ENCODE measurements at places on chromosomes 11 and 22. TPM values are rescaled to one million over a fixed set of nuclear protein-coding genes. Genes with fewer than 3 reads are reported as not detected.

RTN4R gene
- 0.83 TPM for total RNA-seq

TMEM121B gene
- total RNA-seq: not detected

EXPH5 gene
- 0.13 TPM for total RNA-seq

MOGAT2 gene
- not detected for total RNA-seq

EFCAB6 gene
- 0.86 TPM for total RNA-seq

SUSD2 gene
- 0.24 TPM for total RNA-seq

OR8J1 gene
- total RNA-seq: not detected

LARGE1 gene
- total RNA-seq: 7.7 TPM

OR8D1 gene
- total RNA-seq: not detected

ACCSL gene
- total RNA-seq: not detected

JRKL gene
- 15.1 TPM for total RNA-seq

- peak; percentile 79 for DNase-seq
Measured at GRCh38 chr11:27213232-27213660, 149.8 kb downstream of the CCDC34 start.

GRCh38 chr11:117944554-117944953 is 15.4 kb upstream of the TMPRSS13 start:
- no peak for DNase-seq

GRCh38 chr22:29737251-29738117 is 17.7 kb downstream of the CABP7 start:
- no peak for DNase-seq

- DNase-seq: peak; percentile 84
Measured at GRCh38 chr11:72969894-72970335, 155.7 kb downstream of the ATG16L2 start.

- no peak for DNase-seq
Measured at GRCh38 chr11:129189646-129190045, 2.5 kb downstream of the ARHGAP32 start.

- no peak for DNase-seq
Measured at GRCh38 chr11:15836795-15837194, 519.6 kb downstream of the SOX6 start.

- DNase-seq: no peak
Measured at GRCh38 chr11:10459029-10459970, 4.2 kb downstream of the AMPD3 start.

GRCh38 chr22:27298332-27298731 is 503.2 kb downstream of the MN1 start:
- no peak for DNase-seq

- peak; percentile 87 for DNase-seq
Measured at GRCh38 chr11:35100013-35100383, 39.0 kb upstream of the CD44 start.

DNA sequence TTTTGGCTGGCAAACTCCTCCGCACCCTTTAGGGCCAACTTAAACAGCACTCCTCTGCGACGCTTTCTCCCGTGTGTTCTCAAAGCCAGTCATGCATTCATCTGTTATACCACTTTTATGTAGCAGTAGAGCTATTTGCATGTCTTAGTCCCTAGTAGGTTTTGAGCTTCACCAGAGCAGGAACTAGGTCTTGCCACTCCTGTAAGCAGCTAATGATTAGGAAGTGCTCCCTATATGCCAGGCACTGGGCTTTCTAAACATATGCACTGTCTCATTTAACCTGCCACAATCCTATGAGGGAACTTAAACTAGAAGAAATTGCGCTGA is 180.8 kb downstream of the DBX1 start:
- DNase-seq: no peak

DNA sequence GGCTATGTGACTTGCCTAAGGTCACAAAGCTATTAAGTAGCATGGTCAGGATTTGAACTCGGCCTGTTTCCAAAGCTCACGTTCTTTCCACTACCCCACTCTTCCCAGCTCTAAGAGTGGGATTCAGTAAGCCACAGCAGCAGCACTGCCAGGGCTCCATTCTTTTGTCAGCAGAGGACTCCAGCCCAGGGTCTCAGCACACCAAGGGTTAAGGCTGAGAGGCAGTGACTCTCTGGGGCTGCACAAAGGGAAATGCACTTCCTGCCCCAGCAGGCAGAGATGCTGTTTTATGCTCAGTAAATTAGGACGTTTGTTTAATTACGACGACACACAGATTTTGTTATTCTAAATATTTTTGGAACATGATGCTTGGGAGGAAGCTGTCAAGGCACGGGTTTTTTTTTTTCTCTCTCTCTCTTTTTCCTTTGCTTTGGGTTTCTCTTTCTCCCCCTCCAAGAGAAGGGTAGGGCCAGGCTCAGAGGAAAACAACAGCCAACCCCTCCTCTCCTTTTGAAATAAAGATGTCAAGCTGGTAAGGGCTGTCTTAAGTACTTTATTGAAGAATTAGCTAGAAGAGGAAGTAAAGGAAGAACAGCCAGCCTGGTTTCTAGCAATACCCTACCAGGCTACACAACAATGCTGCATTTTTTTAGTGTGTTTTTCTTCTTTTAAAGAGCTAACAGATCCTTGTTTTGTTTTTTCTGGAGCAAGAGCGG is 2.8 kb downstream of the MYH9 start:
- no peak for DNase-seq

DNA sequence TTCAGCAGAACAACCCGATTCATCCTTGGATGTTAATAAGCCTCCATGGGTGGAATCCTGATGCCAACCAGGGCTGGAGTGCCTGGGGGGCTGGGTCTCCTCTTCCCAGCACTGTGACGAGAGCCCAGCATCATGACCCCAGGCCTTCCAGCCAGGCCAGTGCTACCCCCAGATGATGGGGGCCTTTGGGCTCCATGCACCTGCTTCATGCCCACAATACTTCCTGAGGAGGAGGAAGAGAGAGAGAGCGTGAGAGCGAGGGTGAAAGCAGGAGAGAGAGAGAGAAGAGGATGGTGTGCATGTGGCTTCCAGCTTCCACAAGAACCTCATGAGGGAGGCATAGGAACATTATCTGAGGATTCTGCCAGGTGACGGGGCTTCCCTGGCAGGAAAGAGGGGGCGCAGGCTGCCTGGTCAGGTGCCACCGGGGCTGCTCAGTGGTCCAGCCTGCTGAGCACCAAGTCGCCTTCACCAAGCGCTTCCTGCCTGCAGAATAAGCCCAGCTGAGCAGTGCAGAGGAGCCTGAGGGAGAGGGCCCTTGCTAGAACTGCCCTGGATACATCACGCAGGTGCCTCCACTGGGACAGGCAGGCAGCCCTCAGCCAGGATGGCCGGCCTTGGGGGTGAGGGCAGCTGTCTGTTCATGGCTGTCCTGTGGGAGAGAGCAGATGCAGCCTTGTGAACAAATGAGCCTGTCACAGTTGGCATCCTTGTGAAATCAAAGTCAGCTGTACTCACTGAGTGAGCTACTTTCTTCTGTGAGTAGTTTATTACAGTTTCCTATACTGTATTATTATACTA is 243.3 kb upstream of the B3GAT1 start:
- no peak for DNase-seq

DNA sequence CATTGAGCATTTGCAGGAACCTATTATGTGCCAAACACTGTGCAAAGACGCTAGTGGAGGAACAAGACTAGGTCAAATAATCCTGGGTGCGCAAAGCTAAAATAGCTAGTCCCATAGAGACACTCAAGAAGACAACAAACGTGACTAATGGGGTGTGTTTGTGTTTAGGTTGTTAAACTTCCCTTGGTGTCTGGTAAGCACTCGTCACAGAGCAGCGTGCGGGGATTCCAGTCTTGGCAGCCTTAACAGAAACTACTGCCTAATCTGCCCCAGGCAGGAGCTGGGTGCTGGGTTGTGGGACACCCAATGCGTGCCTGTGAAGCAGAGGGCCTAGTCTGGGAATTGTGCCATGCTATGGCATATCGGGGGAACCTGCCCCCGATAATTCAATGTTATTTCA is 10.8 kb upstream of the CALCB start:
- DNase-seq: no peak

DNA sequence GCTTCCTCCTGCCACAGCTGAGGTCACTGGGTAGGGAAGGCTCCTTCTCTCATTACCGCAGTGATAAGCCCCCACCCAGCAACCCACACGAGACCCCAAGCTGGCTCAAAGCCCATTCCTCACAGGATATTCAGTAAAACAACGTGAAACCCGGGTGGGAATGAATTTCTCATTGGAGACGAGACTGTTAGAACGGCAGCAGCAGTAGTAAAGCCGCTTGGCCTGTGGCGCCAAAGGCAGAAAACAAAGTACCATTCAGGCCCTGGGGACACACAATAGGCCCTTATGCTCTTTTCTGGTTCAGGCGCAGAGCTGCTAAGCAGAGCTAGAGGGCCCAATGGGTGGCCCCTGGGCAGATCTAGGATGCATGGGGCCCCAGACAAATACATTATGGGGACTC is 45.3 kb downstream of the PC start:
- DNase-seq: no peak

DNA sequence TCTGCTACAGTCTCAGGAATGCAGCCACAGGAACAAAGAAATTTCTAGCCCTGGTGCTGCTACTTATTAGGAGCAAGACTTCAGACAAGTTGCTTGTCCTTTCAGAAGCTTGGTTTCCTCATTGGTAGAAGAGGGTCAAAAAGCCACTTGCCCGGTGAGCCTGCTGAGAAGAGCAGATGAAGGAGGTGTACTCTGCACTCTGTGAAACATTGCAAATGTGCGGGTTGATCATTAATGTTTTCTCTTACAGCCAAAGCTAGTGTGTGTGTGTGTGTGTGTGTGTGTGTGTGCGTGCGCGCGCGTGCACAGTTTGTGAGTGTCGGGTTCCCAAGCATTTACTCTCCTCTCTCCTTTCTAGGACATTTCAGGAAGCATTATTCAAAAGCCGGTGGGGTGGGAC is 86.3 kb upstream of the NNMT start:
- DNase-seq: no peak

DNA sequence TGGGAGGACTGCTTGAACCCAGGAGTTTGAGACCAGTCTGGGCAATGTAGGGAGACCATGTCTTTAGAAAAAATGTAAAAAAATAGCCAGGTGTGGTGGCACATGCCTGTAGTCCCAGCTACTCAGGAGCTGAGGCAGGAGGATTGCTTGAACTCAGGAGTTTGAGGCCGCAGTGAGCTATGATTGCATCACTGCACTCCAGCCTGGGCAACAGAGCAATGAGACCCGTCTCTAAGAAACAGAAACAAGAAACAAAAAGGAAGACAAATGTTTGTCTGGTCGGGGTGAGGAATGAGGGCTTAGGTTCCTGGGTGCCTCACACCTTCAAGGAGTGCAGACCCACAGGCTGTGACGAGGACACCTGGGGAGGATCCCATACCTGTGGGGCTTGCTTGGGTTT is 191.9 kb downstream of the CEP164 start:
- no peak for DNase-seq

GRCh38 chr11:14480716-14481115 is 18.9 kb downstream of the COPB1 start:
- no peak for DNase-seq
